ENCODE measurements at places on chromosomes 3 and 15.
A peak's percentile ranks its signal among the peaks of the same experiment; 100 is the strongest.

DNA sequence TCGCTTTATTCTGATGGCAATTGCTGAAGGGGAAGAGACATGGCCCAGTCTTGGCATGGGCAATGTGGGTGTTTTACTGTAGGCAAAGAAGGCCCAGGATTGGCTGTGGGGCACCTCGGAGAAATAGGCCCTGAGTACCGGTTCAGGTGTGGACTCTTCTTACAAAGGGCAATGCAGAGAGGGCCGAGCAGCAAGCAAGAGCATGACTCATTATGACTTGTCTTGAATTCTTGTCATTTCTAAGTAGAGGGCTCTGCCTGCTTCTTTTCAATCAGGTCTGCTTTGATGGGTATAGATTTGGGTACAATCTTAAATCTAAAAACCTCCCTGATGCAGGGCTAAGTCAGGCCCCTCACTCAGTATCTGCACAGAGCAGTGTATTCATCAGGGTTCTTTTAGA, 14.8 kb upstream of the BUB1B start:
- no peak for DNase-seq
- H3K27ac ChIP-seq = no peak overlapping the region
- H3K4me1 ChIP-seq = peaks cover 7% of the 10 kb centered on the region
- no peaks in the 10 kb centered on the region for H3K36me3 ChIP-seq

GRCh38 chr3:165201964-165202363, 5.8 kb upstream of the SLITRK3 start:
- no peak for DNase-seq
- no peak overlapping the region for H3K27ac ChIP-seq
- H3K36me3 ChIP-seq = no peaks in the 10 kb centered on the region
- H3K27me3 ChIP-seq = peaks cover 12% of the 10 kb centered on the region

DNA sequence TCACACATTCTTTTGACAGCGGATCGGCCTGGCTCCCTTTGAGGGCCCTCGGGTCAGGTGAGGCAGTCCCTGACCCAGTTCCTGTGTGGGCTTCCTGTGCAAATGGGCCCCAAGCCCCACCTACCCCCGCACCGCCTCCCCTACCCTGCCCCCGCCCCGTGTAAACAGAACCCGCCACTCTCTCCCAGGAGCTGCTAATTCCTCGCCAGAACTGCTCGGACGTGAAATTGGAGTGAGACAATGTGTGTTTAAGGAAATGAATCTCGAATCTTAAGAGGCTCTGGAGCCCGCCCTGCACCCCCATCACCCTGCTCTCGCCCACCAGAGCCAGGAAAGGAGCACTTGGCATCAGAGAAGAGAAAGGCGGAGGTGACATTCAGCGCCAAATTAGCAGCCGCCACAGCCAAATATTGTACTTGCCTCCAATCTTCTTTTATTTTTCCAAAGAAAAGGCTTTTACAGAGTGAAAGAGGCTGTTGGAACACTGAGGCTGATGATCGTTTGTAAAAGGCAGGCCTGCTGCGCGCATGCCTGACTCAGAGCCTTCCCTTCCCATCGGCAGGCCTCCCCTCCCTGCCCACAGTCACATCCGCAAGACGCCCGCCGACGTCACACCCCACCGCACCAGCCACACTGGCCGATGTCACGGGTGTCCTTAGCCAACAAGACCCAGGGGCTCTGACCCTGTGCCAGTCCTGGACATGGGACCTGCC, 53.1 kb downstream of the CACNA2D2 start:
- peak overlapping the region; percentile 70 for H3K27ac ChIP-seq
- no peaks in the 10 kb centered on the region for H3K36me3 ChIP-seq
- no peaks in the 10 kb centered on the region for H3K27me3 ChIP-seq

DNA sequence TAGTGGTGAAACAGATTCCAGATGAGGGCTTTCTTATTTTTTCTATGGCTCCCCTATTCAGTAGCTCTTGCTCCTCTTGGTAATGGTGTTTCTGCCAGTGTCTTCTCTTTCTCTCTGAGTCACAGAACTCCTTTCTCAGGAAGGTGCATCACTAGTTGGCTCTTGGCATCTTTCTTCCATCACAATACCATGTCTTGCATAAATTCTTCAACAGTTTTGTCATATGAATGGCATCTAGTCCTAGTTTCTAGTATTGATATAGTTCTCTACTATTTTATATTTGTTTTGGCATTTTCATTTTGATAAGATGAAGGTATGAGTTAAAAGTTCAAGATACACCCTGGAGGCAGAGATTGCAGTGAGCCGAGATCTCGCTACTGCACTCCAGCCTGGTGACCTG, 51.0 kb downstream of the REC114 start:
- H3K27me3 ChIP-seq = peaks cover 4% of the 10 kb centered on the region
- no peak overlapping the region for H3K27ac ChIP-seq
- no peak for DNase-seq
- H3K4me1 ChIP-seq = no peaks in the 10 kb centered on the region
- no peaks in the 10 kb centered on the region for H3K36me3 ChIP-seq
- H3K4me3 ChIP-seq = no peak overlapping the region

DNA sequence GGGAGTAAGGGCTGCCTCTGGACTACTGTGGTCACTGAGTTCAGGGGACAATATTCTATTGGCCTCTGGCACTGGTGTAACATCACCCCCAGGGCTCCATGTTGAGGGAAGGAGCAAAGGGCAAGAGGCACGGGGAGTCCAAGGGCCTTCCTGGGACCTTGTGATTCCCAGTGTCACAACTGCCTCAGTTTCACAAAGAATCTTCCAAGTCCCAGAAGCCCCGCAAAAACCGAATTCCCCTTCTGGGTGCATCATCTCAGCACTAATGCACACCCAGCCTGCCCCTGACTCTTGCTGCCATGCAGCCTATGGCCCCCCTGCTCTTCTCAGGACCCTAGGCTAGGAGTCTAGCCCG, 5.5 kb downstream of the AMOTL2 start:
- no peak overlapping the region for H3K27ac ChIP-seq
- no peaks in the 10 kb centered on the region for H3K36me3 ChIP-seq
- no peak overlapping the region for H3K4me3 ChIP-seq
- no peak for DNase-seq
- H3K27me3 ChIP-seq = peaks cover 11% of the 10 kb centered on the region
- H3K4me1 ChIP-seq = peaks cover 22% of the 10 kb centered on the region

DNA sequence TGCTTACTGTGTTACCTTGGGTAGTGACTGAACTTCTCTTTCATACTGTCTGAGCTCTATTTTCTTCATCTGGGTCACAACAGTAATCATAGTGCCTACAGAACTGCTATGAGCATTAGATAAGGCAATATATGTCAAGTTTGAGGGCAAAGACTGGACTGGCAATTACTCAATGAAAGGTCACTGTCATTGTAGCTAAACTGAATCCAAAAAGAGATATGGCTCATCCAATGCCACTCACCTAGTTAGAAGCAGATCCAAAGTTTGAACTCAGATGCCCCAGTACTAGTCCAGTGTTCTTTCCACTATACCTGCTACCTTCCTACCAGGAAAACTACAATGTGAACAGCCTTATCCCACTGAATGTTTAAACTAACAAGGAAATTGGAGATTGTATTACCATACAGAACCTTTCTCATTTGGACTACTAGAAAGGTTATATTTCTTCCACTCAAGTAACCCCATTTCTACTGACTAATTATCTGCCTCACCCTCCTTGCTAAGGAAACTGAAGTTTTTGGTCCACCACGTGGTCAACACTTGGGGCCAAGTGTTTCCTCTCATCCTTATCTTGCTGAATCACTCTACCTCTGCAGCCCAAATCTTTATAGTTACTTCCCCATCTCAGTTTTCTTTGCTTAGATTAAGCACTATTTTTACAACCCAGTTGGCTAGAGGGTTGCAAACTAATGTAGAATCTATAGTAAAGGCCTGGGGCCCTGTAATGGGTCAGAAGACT, 202.3 kb upstream of the LPP start:
- no peaks in the 10 kb centered on the region for H3K36me3 ChIP-seq
- H3K4me3 ChIP-seq = peak overlapping the region; percentile 3
- H3K27me3 ChIP-seq = no peaks in the 10 kb centered on the region
- H3K4me1 ChIP-seq = peaks cover 76% of the 10 kb centered on the region
- no peak overlapping the region for H3K27ac ChIP-seq

DNA sequence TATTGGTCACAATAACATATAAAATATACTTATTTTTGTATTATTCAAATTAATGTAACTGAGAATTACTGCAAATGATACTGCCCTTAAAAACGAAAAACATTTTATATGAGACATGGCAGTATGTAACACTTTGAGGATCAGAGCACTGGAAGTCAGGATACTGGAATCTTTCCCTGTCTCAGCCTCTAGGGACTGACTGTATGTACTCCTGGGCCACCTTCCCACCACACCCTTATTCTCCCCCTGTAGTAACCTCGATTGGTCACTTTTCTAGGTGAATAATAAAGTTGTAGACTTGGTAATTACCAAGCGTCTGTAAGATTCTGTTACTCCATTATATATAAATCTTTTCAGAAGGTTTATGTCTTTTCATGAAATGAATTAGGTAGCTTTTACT, 43.0 kb downstream of the LRRC49 start:
- no peaks in the 10 kb centered on the region for H3K36me3 ChIP-seq
- no peaks in the 10 kb centered on the region for H3K4me1 ChIP-seq
- H3K4me3 ChIP-seq = no peak overlapping the region
- H3K27me3 ChIP-seq = no peaks in the 10 kb centered on the region
- H3K27ac ChIP-seq = no peak overlapping the region
- DNase-seq = no peak

DNA sequence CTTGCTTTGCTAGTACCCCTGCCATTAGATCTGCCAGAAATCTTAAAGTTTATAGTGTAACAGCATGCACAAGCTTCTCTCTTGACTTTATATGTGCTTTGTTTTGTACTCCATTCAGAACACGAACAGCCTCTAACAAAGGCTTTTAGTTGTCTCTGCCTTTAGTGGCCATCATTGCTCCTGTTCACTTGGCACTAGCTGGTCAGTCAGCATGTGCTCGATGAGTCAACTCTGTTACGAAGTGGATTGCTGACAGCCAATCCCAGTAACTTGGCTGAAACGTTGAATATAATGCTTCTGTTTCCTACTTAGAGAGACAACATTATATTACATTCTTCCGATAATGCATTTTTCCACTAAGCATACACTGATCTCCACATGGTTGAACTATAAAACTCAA, 349.2 kb downstream of the NAALADL2 start:
- H3K4me1 ChIP-seq = no peaks in the 10 kb centered on the region
- H3K4me3 ChIP-seq = no peak overlapping the region
- H3K27me3 ChIP-seq = no peaks in the 10 kb centered on the region
- no peaks in the 10 kb centered on the region for H3K36me3 ChIP-seq

DNA sequence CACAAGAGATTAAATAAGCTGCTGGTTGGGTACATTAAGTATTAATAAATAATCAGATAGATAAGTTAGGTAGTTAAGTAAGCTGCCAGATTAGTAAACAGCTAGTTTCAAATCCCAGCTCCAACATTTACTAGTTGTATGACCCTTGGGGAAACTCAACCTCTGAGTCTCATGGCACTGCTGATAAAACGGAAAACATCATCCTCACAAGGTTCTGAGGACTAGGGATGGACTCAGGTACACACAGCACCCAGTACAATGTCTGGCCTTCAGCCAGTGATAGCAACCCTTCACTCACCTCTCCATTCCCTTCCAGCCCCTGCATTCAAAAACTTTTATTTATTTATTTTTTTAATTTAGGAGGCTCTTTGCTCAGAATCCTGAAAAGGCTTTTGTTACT, 32.3 kb downstream of the B3GNT5 start:
- no peaks in the 10 kb centered on the region for H3K36me3 ChIP-seq
- no peak overlapping the region for H3K4me3 ChIP-seq
- H3K4me1 ChIP-seq = peaks cover 18% of the 10 kb centered on the region
- H3K27me3 ChIP-seq = no peaks in the 10 kb centered on the region
- H3K27ac ChIP-seq = no peak overlapping the region
- no peak for DNase-seq

DNA sequence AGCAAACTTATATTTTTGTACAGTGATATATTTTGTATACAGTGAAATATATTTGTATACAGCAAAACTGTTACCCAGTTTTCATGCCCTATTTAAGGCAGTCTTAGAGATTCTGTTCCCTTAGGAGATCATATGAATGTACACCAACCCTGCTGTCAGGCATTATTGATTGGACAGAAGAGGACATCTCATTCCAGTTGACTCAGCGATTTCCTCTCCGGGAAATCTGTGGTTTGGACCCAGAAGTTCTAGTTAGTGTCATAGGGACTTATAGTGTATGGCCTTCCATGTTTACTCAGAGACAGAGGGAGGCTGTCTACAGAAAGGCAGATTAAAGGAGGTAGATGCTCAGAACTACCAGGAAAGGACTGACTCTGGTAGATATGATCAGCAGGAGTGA, 318.8 kb upstream of the KCNMB2 start:
- no peaks in the 10 kb centered on the region for H3K4me1 ChIP-seq
- no peak overlapping the region for H3K27ac ChIP-seq
- no peak overlapping the region for H3K4me3 ChIP-seq
- no peak for DNase-seq

DNA sequence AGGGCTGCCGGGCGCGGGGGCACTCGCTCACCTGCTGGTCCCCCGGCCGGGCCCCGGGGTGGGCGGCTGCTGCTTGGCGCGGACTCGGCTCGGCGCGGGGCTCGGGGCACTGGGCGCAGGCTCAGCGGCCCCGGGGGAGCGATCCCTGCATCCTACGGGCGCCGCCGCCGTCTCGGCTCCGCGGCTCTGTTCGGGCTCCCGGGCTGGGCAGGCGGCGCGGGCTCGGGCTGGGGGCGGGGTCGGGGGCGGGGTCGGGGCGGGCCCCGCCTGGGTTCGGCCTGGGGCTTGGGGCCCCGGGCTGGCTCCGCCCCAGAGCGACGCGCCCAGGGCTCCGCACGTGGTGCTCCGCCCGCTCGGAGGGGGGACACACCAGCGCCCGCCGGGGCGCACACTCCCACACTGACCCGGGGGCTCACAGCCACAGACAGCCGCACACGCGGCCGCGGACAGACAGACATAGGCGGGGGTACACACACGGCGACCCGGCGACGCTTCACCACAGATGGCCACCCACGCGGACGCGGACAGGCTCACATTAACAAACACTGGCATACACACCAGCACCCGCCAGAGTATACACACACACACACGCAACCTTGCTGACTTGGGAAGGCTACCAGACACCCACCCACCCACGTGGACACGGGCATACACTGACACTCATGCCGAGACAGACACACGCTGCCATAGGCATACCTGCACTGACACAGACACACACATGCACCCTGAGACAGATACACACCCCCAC, at the start of gene SCN5A:
Gene SCN5A (minus strand): TSS at position 188 of the 748 bp plus-strand sequence. CDS start 16,380 bp downstream, outside the sequence.
- H3K4me1 ChIP-seq = peaks cover 17% of the 10 kb centered on the region
- peaks cover 4% of the 10 kb centered on the region for H3K27me3 ChIP-seq
- H3K27ac ChIP-seq = no peak within 1 kb of the TSS

GRCh38 chr3:171446801-171447578, 13.2 kb downstream of the TNIK start:
- DNase-seq = no peak
- H3K4me1 ChIP-seq = peaks cover 3% of the 10 kb centered on the region

Measured in common myeloid progenitor, CD34-positive (primary cell).